ENCODE measurements at places on chromosomes 3 and 15. TPM values are rescaled to one million over a fixed set of nuclear protein-coding genes. Genes with fewer than 3 reads are reported as not detected.

The PTX3 gene
- total RNA-seq, result not detected

The SNTN gene
- total RNA-seq, result not detected

The SCN11A gene
- 0.14 TPM for total RNA-seq

- DNase-seq, result no peak
These were observed 820.8 kb downstream of the IGSF11 start for GRCh38 chr3:118213892-118214291.

Measured in natural killer cell treated with Interleukin-12 subunit alpha and Interleukin-12 subunit beta and Interleukin-15 and Interleukin-18, amount 100 ng/mL, for 72 hours (primary cell).